H1 (cell line): ENCODE measurements at places on chromosomes 2 and 18. TPM values are rescaled to one million over a fixed set of nuclear protein-coding genes. Genes with fewer than 3 reads are reported as not detected.
A peak's percentile ranks its signal among the peaks of the same experiment; 100 is the strongest.

The HOXD12 gene
- polyA plus RNA-seq = not detected in 2 replicates

The DPP4 gene
- polyA plus RNA-seq = 1.0 and 1.3 TPM in 2 replicates

The PJVK gene
- 1.8 and 2.8 TPM in 2 replicates for polyA plus RNA-seq

The ST8SIA5 gene
- polyA plus RNA-seq = 2.4 and 4.6 TPM in 2 replicates

The ANO7 gene
- 3.2 and 4.1 TPM in 2 replicates for polyA plus RNA-seq

The PRKAG3 gene
- not detected in 2 replicates for polyA plus RNA-seq

The RSAD2 gene
- not detected in 2 replicates for polyA plus RNA-seq

The CABYR gene
- 9.4 and 14.5 TPM in 2 replicates for polyA plus RNA-seq

The FABP1 gene
- 0.09 TPM in 1 of 2 replicates, not detected in the other for polyA plus RNA-seq

The PCARE gene
- not detected in 2 replicates for polyA plus RNA-seq

The RAD51AP2 gene
- polyA plus RNA-seq = 0.02 and 0.03 TPM in 2 replicates

The CTAGE1 gene
- polyA plus RNA-seq = not detected in 2 replicates

The GKN2 gene
- polyA plus RNA-seq = not detected in 2 replicates

GRCh38 chr18:33755931-33756560 lies 178.0 kb downstream of the ASXL3 start:
- no peaks in the 10 kb centered on the region for H3K36me3 ChIP-seq
- no peak overlapping the region for H3K27ac ChIP-seq
- no peaks in the 10 kb centered on the region for H3K4me1 ChIP-seq
- H3K27me3 ChIP-seq = no peaks in the 10 kb centered on the region

DNA sequence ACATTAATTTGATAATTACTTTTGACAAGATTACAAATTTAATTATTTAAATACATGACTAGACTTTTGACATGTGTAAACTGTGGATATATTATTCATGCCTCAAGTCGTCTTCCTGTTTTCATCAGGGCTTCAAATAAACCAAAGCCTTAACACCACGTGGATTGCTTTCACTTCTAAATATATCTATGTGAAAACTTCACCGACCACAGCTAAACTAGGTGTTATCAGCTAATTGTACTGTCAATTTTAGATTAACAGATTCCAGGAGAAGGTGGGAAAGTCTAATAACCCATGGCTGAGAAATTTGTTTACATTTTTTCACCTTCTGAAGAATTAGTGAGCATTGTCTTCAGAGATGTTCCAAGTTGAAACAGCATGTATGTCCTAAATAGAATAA lies 494.7 kb upstream of the FAM98A start:
- no peak overlapping the region for H3K4me3 ChIP-seq
- no peak for DNase-seq
- no peak overlapping the region for H3K27ac ChIP-seq
- no peaks in the 10 kb centered on the region for H3K4me1 ChIP-seq
- H3K36me3 ChIP-seq = no peaks in the 10 kb centered on the region

GRCh38 chr2:173943738-173944137 lies 21.4 kb downstream of the SP3 start:
- no peak overlapping the region for H3K4me3 ChIP-seq
- H3K27ac ChIP-seq = no peak overlapping the region
- H3K36me3 ChIP-seq = no peaks in the 10 kb centered on the region; the same call in 1 of the 2 replicates
- H3K4me1 ChIP-seq = peaks cover 10% of the 10 kb centered on the region
- DNase-seq = no peak

GRCh38 chr2:161223139-161223732 lies 63.0 kb downstream of the TANK start:
- no peaks in the 10 kb centered on the region for H3K27me3 ChIP-seq
- H3K4me3 ChIP-seq = no peak overlapping the region
- H3K4me1 ChIP-seq = no peaks in the 10 kb centered on the region
- DNase-seq = no peak
- no peaks in the 10 kb centered on the region; the same call in 1 of the 2 replicates for H3K36me3 ChIP-seq

- H3K4me3 ChIP-seq = no peak overlapping the region
- H3K27ac ChIP-seq = no peak overlapping the region
- no peaks in the 10 kb centered on the region for H3K27me3 ChIP-seq
These were observed 151.9 kb downstream of the WDR7 start for GRCh38 chr18:56803051-56803450.

GRCh38 chr2:24832521-24832920 lies 39.3 kb downstream of the CENPO start:
- no peak for DNase-seq
- peaks cover 2% of the 10 kb centered on the region for H3K4me1 ChIP-seq
- no peak overlapping the region for H3K27ac ChIP-seq
- no peaks in the 10 kb centered on the region for H3K27me3 ChIP-seq

- no peaks in the 10 kb centered on the region for H3K4me1 ChIP-seq
- H3K27me3 ChIP-seq = no peaks in the 10 kb centered on the region
- H3K4me3 ChIP-seq = no peak overlapping the region
- H3K27ac ChIP-seq = no peak overlapping the region
- no peaks in the 10 kb centered on the region for H3K36me3 ChIP-seq
These were observed 141.0 kb downstream of the INHBB start for GRCh38 chr2:120486946-120487345.

DNA sequence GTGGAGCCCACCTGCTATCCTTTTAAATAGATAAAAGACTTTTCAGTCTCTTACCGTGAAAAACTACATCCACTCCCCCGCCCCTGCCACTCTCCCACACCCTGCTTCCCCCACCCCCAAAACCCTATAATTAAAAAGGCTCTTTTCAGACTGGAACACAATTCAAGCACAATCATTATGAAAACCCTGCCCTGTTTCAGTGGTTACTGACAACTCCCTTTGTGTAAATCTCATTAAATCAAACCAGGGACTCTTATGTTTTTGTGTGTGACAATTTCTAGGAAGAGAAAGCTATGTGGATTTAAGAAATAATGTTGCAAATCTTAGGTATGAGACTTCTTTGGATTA lies 21.0 kb upstream of the ZNF532 start:
- DNase-seq = no peak
- H3K4me3 ChIP-seq = no peak overlapping the region
- peaks cover 19% of the 10 kb centered on the region for H3K4me1 ChIP-seq
- H3K36me3 ChIP-seq = no peaks in the 10 kb centered on the region

GRCh38 chr2:45211636-45212035 lies 202.4 kb upstream of the SIX2 start:
- no peaks in the 10 kb centered on the region for H3K27me3 ChIP-seq
- H3K4me1 ChIP-seq = no peaks in the 10 kb centered on the region
- no peaks in the 10 kb centered on the region for H3K36me3 ChIP-seq
- H3K27ac ChIP-seq = no peak overlapping the region
- no peak overlapping the region for H3K4me3 ChIP-seq

DNA sequence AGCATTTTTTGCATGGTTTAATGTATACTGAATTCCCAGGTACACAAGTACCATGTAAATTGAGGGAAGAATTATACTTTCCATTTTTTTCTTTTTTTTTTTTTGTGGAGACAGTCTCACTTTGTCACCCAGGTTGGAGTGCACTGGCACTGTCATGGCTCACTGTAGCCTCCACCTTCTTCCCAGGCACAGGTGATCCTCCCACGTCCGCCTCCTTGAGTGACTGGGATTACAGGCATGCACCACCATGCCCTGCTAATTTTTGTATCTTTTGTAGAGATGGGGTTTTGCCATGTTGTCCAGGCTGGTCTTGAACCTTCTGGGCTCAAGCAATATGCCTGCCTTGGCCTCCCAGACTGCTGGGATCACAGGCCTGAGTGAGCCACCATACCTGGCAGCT lies 3.8 kb downstream of the HSPE1 start:
- no peak overlapping the region for H3K4me3 ChIP-seq
- H3K27ac ChIP-seq = no peak overlapping the region
- no peaks in the 10 kb centered on the region; the same call in 1 of the 2 replicates for H3K4me1 ChIP-seq
- DNase-seq = no peak

DNA sequence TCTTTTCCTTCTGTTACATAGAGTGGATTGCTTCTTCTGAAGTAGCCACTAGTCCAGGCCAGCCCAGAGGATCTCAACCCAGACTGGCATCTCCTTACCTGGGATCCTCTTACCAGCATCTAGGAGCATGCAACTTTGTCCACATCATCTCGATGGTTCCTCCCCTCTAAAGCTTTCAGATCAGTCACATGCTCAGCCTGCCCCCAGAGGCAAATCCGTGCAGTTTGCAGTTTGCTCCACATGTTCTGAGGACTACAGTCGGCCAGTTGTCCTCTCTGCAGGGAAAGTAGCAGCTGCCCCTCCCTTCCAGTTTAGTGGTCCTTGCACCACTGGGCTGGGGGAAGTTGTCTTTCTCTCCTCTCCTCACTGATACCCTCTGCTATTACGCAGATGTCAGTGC lies 259.8 kb upstream of the APCDD1 start:
- no peaks in the 10 kb centered on the region for H3K36me3 ChIP-seq
- DNase-seq = no peak
- H3K27me3 ChIP-seq = no peaks in the 10 kb centered on the region
- no peaks in the 10 kb centered on the region for H3K4me1 ChIP-seq

DNA sequence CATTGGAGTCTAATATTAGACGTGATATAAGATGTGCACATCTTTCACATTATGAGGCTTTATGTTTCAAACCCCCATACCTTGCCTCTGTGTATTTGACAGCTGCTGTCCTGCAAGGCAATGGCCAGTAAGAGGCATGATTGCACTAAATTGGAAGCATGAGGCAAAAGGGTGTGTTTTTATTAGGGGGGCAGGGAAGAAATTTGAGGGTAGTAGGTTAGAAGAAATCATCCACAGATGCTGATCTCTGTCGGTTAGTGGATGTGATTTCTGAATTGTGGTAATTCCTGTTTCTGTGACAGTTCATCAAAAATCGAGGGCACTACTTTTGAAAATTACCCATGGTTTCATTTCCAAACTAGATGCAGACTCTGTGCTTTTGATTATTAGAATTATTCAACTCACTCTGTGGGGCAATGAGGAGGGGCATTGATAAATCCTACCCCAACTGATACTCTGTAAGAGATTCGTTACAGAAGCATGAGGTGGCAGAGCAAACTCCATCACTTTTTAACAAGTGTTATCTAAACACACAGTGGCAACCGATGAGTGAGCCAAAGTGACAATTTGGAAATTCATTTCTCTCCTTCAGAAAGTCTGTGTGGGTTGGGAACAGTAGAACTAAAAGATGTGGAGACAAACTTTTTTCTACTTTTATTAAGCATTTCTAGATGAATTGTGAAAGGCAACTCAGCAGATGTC lies 453.0 kb downstream of the ARHGAP15 start:
- no peaks in the 10 kb centered on the region for H3K27me3 ChIP-seq
- no peak for DNase-seq
- no peak overlapping the region for H3K4me3 ChIP-seq
- H3K36me3 ChIP-seq = no peaks in the 10 kb centered on the region
- no peak overlapping the region for H3K27ac ChIP-seq

DNA sequence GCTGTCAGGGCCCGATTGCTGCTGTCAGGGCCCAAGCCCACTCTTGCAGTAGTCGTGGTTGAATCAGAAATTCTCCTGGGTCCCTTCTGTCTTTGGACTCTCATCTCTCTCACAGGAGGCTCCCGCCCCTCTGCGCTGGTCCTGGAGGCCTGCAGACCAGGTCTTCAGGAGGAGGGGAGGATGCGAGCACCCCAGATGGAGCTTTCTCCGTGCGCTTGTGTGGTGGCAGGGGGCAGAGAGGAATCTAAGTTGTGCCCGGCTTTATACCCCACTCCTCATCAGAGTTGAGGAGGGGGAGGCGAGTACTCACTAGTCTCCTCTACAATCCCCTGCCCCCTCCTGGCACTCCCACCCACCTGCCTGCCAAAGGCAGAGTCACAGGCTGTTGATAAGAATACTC lies 10.4 kb downstream of the EN1 start:
- H3K36me3 ChIP-seq = peaks cover 15% of the 10 kb centered on the region; the same call in 1 of the 2 replicates
- peaks cover 100% of the 10 kb centered on the region for H3K27me3 ChIP-seq
- DNase-seq = no peak
- H3K4me3 ChIP-seq = peak overlapping the region; percentile 63
- no peak overlapping the region for H3K27ac ChIP-seq

- DNase-seq = no peak
- H3K4me1 ChIP-seq = no peaks in the 10 kb centered on the region
- H3K4me3 ChIP-seq = no peak overlapping the region
- no peak overlapping the region for H3K27ac ChIP-seq
- no peaks in the 10 kb centered on the region for H3K36me3 ChIP-seq
These were observed 13.8 kb upstream of the PLA2R1 start for GRCh38 chr2:160076241-160076640.

DNA sequence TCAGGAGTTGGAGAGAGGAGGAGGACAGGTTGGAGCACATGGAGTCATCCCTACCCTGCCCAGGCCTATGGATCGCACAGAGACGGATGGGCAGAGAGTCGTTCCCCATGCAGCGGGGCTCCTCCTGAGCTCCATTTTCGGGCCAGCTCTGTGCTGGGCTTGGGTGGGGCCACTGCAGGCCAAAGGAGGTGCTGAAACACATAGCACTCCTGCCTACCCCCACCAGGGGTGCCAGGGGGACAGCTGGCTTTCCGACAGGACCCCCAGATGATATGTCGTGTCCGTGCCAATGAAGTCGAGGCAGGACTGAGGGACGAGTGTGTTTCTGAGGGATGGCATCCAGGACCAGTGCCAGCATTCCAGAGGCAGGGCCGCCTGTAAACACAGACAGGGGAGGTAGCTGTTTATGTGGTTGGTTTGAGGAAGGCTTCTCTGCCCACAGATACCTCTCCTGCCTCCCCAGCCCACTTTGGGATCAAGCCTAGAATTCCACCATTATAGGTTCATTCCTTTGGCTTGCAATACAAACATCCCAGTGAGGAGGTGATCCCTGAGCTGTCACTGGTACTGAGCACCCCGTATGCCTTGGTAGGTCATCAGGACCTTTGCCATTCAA lies 116.6 kb downstream of the GLI2 start:
- H3K4me3 ChIP-seq = no peak overlapping the region
- H3K4me1 ChIP-seq = peaks cover 3% of the 10 kb centered on the region; the same call in 1 of the 2 replicates
- H3K27ac ChIP-seq = no peak overlapping the region
- no peaks in the 10 kb centered on the region for H3K36me3 ChIP-seq
- H3K27me3 ChIP-seq = no peaks in the 10 kb centered on the region
- no peak for DNase-seq

GRCh38 chr18:62550746-62551145 lies 27.9 kb downstream of the ZCCHC2 start:
- H3K4me3 ChIP-seq = no peak overlapping the region
- DNase-seq = no peak
- H3K4me1 ChIP-seq = no peaks in the 10 kb centered on the region
- H3K36me3 ChIP-seq = no peaks in the 10 kb centered on the region
- no peaks in the 10 kb centered on the region for H3K27me3 ChIP-seq
- no peak overlapping the region for H3K27ac ChIP-seq

DNA sequence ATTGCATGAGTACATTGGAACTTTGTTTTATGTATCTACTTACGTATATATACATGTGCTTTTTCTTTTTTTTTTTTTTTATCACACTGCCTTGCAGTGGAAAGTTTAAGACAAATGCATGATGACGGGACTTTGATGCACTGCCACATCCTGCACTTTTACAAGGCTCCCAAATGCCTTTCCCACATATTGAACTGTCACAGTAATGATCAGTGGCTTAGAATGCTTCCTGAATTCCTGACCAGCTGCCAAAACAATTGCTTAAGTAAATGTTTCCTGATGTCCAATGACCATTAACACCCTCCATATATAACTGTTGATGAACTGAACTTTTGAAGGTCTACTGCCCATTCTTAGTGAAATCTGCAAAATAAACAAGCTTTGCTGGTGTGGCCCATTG lies 60.2 kb downstream of the LYPD6B start:
- H3K4me1 ChIP-seq = no peaks in the 10 kb centered on the region
- DNase-seq = no peak
- no peak overlapping the region for H3K27ac ChIP-seq
- H3K4me3 ChIP-seq = no peak overlapping the region
- H3K36me3 ChIP-seq = no peaks in the 10 kb centered on the region

GRCh38 chr18:59646228-59646962 lies 50.8 kb downstream of the CCBE1 start:
- no peaks in the 10 kb centered on the region for H3K27me3 ChIP-seq
- no peaks in the 10 kb centered on the region for H3K4me1 ChIP-seq
- no peak overlapping the region for H3K27ac ChIP-seq
- no peaks in the 10 kb centered on the region for H3K36me3 ChIP-seq
- no peak for DNase-seq
